ENCODE measurements at places on chromosomes 12 and 14.

DNA sequence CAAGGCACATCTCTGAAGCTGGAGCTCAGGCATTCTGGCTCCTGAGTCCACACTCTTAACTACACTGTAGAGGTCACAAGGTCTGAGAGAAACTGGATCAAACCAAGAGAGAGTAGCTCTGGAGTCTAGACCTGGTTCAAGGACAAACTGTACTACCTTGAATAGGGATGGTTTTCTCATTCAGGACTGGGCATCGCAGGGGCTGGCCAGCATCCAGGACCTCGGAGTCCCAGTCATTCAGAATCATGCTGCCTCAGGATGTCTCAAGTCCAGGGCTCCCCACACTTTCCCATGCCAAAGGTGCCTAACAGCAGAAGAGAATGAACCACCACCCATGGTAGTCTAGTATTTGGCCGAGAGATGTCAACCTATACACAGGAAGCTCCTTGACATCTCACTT lies 13.1 kb upstream of the PLEKHD1 start:
- no peak for DNase-seq

DNA sequence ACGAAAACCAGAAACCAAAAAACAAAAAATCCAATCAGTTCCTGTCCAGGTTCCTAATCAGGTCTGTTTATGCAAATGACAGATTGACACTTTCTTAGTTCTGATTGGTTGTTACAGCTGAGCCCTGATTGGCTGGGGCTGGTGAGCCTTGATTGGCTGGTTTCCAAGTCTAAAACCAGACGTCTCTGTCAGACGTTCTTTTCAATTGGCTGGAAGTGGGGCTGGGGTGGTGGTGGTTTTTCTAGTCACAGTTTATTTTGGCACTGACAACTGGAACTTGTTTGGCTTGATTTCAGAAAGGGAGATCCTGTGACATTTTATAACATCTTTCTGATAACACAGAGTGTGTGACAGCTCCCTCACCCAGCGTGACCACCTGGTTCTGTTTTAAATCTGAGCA lies 36.1 kb upstream of the PRICKLE1 start:
- DNase-seq: no peak

GRCh38 chr12:127450826-127451225 lies 816.1 kb upstream of the TMEM132C start:
- DNase-seq: no peak

- DNase-seq: no peak
Observed at GRCh38 chr14:67705211-67705610, 3.5 kb downstream of the RDH12 start.

GRCh38 chr14:101955695-101956161 lies 8.6 kb upstream of the DYNC1H1 start:
- no peak for DNase-seq

DNA sequence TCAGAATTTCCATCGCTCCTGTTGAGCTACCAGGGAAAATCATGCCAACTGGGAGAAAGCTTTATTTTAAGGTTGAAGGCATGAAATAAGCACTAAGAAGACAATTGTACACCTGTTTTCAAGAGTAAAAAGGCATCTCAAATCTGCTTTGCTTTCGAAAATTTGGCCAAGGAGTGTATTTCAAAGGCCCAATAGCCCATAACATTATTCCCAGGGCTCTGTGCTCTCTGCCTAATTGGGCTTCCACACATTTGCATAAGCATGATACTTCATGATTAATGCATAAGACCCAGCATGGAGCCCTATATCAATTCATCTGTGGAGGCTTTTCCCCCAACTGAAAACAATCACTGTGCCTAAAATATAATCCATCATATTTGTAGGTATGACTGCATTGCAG lies 258.5 kb downstream of the NOVA1 start:
- no peak for DNase-seq

GRCh38 chr14:68145036-68145435 lies 325.5 kb downstream of the RAD51B start:
- no peak for DNase-seq

DNA sequence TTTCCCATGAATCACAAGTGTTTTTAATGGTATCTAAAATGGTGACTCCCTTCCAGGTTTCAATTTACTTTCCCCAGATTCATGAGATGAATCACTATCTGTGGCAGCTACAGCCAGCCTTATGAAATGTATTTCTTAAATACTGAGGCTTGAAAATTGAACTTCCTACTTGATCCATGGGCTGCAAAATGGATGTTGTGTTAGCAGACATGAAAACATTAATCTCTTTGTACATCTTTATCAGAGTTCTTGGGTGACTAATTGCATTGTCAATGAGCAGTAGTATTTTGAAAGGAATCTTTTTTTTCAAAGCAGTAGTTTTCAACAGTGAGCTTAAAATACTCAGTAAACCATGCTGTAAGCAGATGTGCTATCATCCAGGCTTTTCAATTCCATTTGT lies 250.8 kb downstream of the SLC6A15 start:
- no peak for DNase-seq

- no peak for DNase-seq
Observed at GRCh38 chr14:68548194-68549076, 244.4 kb downstream of the ZFP36L1 start.

DNA sequence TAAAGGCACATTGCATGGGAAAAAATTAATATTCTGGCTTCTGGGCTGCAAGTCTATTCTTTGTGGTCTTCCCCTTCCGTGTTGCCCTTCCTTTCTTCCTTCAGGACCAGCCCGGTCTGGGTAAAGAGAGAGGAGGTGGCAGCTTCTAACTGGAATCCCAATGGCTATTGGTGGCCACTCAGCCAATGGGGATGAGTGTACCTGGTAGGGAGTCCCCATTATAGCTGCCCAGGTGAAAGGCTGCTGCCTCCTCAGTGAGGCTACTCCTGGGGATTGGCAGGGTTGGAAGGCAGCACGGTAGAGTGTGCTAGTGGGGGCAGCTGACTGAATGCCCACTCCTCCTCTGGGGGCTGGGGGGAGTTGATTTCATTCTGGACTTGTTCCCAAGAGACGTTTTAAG lies 112.6 kb downstream of the RBM19 start:
- no peak for DNase-seq

DNA sequence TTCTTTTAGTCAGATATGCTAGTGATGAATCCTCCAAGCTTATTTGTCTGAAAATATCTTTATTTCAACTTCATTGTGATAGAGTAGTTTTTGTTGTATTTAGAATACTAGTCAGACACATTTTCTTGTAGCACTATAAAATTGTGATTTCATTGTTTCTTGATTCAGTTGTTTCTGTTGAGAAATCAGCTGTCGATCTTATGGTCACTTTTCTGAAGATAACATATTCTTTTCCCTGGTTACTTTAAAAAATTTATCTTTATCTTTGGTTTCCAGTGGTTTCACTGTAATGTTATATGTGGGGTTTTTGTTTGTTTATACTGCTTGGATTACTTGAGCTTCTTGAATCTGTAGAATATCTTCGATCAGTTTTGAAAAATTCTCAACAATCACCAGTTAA lies 426.1 kb downstream of the SOX5 start:
- no peak for DNase-seq

- DNase-seq: no peak
Observed at GRCh38 chr12:4643747-4644146, 5.1 kb downstream of the AKAP3 start.

GRCh38 chr14:85538636-85539035 lies 8.7 kb downstream of the FLRT2 start:
- no peak for DNase-seq

DNA sequence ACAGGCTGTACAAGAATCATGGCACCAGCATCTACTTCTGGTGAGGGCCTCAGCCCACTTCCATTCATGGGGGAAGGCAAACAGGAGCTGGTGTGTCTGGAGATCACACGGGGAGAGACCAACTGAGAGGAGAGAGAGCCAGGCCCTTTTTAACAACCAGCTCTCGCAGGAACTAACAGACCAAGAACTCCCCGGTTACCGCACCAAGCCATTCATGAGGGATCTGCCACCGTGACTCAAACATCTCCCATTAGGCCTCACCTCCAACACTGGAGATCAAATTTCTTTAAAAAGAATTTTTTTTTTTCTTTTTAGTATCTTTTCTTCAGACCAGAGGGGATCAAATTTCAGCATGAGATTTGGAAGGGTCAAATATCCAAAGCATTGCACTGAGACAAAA lies 16.7 kb upstream of the AQP2 start:
- no peak for DNase-seq

DNA sequence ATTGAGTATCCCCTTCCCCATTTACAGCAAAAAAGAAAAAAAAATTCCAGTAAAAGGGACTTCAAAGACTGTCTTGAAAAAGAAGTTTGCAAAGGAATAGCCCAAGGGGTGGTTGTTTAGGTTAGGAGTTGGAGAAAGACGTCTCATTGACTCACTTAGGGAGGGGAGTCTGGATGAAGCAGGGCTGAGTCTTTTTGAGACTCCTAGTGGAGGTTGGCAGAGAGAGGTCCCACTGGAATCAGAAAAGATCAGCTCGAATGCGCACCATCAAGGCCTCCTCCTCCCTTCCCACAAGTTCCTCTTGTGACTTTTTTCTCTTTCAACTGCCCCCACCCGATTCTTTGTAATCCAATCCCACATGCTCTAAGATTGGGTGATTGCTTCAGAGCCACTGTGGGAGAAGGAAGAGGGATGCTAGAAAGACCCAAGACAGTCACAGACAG lies 1.9 kb downstream of the ARHGEF40 start:
- DNase-seq: no peak

GRCh38 chr12:45570501-45570900 lies 159.0 kb upstream of the ARID2 start:
- no peak for DNase-seq

DNA sequence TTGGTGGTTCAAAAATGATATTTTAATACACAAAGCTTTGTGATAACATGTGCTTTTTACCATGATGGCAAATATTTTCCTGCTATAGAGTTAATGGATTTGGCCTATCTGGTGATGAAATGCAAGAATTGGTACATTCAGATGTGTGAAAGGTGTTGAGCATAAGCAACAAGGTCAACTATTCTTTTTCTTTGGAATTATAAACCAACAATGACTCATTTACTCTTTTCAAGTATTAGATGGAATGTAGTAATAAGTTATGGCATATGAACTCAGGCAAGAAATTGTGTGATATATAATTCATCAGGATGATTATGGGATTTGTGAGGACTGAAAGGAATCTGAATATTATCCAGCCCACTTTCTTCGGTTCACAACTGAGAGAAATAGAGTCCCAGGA lies 471.4 kb downstream of the ETNK1 start:
- no peak for DNase-seq

GRCh38 chr12:117091758-117092510 lies 7.3 kb downstream of the TESC start:
- no peak for DNase-seq

DNA sequence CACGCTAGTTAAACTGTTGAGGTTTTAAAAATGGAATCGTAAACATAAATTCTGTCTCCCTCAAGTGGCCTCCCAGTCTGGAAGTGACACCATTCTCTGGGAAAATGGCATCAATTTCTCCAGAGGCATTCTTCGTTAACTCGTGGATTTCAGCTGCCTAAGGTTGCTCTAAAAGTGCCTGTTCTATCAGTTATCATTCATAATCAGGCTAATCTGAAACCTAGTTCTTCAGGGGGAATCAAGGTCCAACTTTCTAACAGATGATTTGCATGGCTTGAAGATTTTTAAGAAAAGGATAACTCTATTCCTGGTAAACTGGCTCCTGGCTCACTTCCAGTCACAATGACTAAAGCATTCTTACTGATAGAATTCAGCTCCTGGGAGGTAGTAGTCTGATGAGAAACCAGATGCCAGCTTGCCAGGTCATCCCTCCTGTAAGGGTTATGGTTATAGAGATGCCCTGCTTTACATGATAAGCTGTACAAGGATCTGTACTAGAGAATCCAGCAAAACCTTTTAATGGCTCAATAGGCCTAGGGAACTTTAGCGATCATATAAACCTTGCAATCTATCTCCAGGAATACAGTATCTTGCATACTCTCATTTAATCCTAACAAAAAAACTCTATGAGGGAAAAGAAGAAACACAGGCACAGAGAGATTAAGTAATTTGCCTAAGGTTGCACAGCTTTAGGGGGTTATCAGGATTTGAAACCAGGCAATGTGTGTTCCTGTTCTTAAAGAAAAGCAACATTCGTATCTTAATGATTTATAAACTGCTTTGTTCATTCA lies 1.5 kb downstream of the L3HYPDH start:
- no peak for DNase-seq

DNA sequence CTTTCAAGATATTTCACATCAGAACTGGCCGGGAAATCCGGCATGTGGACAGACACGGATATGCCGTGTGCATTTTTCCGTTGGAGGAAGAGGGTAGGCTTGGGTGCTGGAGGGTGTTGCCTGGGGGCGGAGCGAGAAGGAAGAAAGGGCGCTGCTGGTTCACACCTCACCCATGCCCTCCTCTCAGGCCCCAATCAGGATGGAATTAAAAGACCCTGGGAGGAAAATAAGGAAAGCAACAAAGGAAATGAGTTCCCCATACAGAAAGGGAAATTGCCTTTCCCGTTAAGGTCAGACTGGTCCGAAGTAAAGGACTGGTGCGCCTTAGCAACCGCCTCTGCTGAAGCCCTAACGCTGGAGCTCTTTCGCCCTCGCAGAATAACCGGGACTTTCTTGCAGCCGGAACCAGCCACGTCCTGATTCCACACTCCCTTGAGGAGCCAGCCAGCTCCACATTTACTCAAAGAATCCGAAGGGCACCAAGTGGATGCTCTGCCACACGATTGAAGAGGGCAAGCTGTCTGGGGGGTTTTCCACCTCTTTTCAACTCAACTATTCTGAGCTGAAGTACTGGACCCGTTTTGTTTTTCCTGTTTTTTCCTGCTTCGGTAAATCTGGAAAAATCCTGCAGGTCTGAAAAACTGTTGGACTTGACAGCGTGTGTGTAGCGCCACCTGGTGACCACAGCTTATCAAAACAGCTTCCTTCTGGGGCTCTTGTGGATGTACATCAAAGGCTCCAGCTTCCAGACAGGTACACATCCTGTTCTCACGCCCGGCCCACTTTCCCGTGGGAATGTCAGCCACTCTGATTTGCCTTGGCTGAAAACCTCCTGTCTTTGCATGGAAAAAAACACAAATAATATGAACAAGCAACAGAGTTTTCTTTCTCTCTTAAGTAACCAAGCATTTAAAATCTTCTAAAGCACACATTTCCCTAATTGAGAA lies 37.6 kb upstream of the BCL2L14 start:
- peak; percentile 79 for DNase-seq

GRCh38 chr12:81089412-81089811 lies 11.5 kb downstream of the ACSS3 start:
- DNase-seq: no peak

GRCh38 chr14:58598804-58599525 lies 38.8 kb upstream of the DACT1 start:
- no peak for DNase-seq

GRCh38 chr14:37588667-37588955 lies 6.4 kb downstream of the FOXA1 start:
- no peak for DNase-seq

- no peak for DNase-seq
Observed at GRCh38 chr14:68418174-68419118, 374.4 kb downstream of the ZFP36L1 start.

DNA sequence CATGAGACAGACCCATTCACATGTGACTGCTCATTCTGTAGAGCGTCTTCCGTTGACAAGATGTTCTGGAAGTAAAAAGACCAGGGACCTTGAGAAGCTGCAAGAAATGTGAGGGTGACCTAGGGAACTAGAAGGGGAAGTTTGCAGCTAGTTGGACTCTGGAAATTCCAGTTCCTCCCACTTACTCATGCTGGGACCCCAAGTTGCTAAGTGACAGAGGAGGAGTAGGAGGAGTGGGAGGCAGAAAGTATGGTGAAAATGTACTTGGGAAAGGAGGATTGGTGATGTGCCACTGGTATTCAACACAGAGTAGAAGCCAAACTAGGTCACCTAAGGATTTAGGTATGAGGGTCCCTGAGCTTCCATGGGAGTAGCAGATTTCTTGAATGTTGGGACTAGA lies 132.4 kb downstream of the KCNA5 start:
- DNase-seq: no peak

Data from stimulated activated CD4-positive, alpha-beta T cell treated with anti-CD3 and anti-CD28 coated beads, Interleukin-4, amount 100 ng/mL, for 24 hours (primary cell).